NCI-H1105 treated with DMSO at 0.1 percent for 48 hours (cell line): ENCODE measurements at places on chromosomes 7 and 10.

- DNase-seq = peak; percentile 37
Measured at GRCh38 chr10:101031796-101032636, 982 bp downstream of the SFXN3 start.

- DNase-seq = no peak
Measured at GRCh38 chr7:109579901-109580300, 1010.2 kb downstream of the DNAJB9 start.

- DNase-seq = no peak
Measured at GRCh38 chr10:71501402-71501801, 104.7 kb downstream of the CDH23 start.

DNA sequence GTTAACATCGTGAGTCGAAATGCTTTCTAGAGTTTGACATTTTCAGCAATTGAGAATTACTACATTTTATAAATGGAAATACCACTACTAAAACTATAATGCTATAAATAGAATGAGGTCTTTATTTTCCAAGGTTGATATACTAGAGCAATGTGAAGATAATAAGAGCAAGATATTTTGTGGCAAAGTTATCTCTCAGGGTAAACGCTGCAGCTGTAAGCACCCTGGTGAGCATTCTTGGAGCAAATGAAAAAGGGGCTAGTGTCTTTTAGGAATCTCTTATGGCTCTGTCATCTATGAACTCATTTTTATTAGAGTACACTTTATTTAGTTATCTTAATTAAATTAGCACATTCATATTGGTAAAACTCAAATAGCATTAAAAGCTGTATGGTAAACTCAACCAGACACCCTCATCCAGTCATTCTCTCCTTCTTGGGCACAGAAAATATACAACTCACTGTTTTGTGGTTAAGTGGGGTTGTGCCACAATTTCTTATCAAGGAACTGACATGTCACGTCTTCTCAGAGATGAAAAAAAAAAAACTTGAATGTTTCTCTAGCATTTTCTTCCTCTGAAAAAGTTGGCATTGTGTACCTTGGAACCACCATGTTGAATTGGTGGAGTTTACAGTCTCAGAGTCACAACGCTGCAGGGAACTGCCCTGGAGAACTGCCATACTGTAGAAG, 289.5 kb upstream of the PFKP start:
- DNase-seq = no peak

DNA sequence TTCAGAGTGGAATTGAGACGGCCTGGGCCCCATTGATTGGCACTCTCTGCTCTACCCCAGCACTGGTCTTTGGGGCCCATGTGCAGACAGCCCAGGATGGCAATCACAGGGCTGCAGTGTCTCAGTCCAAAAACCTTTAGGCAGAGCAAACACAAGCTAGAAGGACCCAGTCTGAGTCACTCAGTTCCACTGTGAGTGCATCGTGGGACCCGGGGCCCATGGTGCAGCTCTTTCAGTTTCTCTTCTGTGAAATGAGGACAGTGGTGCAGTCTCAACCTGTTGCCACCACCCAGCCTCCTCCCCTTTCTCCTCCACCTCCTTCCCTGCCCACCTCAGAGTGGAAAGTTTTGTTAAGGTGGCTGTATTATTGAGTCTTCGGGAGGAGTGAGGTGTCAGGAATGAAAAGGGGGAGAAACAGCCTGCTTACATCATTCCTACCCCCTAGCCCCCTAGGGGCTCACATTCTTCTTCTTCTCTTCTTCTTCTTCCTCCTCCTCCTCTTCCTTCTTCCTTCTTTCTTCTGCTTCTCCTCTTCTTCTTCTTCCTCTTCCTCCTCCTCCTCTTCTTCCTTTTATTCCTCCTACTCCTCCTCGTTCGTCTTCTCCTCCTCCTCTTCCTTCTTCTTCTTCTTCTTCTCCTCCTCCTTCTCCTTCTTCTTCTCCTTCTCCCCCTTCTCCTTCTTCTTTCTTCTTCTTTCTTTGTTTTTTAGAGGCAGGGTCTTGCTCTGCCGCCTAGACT, 19.5 kb upstream of the CARD11 start:
- DNase-seq = no peak

DNA sequence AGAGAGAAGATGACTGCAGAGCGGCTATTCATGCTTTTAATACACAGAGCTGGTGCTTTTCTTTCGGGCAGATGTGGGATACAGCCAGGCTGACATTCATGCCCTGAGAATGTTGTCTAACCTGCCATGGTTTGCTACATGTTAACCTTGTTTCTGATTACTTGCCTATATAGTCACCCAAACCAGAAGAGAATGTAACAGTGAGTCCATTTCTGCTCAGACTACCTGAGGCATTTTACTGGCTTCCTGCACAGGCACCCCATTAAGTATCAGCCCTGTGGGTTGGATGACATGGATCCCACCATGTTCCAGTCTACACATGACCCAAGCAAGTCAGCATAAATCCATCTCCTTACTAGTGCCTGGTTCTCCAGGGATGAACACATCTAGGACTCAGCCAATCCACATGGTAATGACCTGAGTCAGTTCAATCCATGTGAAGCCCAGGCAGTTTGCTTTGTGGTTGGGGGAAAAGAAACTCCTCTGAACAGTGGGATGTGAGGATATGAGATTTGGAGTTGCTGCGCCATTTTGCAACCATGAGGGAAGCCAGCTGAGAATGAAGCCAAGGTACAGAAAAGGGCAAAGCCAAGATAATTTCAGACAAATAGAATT, 55.7 kb upstream of the MKX start:
- no peak for DNase-seq

GRCh38 chr7:131637859-131638258, 81.4 kb upstream of the PODXL start:
- no peak for DNase-seq

DNA sequence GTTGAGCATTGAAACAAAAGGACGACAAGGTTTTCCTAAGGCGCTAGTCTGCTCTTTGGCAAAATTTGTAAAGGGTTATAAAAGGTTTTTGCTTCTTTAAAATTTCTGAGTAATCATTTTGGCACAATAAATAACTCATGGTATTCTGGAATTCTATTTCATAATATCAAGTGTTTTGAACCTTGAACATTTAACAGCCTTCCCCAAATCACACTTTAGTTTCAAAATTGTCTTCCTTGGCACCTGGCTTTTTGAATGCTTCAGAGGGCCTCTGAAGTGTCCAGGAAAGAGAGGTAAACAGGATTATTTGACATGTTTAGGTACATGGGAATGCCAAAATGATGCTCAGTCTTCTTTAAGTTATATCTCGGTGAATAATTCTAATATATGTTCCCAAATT, 220.8 kb downstream of the PHF14 start:
- no peak for DNase-seq

GRCh38 chr7:106283501-106283830, 1.3 kb downstream of the NAMPT start:
- DNase-seq = no peak

GRCh38 chr10:128575761-128576160, 449.5 kb upstream of the MKI67 start:
- DNase-seq = no peak

DNA sequence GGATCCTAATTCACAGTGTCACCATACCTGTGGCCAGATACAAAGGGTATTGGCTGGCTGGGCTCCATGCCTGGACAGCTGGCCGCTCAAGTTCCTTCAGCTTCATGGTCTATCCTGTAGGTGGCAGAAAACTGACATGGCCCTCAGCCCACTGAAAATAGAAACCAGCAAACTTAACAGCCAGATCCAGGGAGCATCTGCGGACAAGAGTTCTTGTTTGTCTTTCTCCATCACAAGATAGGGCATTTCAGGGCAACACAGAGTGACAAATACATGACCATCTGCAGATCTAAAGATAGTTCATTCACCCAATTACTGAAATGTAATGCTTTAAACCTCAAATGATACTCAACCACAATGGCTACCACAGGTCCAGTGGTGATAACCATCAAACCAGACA, 2.8 kb downstream of the SEC31B start:
- DNase-seq = no peak

DNA sequence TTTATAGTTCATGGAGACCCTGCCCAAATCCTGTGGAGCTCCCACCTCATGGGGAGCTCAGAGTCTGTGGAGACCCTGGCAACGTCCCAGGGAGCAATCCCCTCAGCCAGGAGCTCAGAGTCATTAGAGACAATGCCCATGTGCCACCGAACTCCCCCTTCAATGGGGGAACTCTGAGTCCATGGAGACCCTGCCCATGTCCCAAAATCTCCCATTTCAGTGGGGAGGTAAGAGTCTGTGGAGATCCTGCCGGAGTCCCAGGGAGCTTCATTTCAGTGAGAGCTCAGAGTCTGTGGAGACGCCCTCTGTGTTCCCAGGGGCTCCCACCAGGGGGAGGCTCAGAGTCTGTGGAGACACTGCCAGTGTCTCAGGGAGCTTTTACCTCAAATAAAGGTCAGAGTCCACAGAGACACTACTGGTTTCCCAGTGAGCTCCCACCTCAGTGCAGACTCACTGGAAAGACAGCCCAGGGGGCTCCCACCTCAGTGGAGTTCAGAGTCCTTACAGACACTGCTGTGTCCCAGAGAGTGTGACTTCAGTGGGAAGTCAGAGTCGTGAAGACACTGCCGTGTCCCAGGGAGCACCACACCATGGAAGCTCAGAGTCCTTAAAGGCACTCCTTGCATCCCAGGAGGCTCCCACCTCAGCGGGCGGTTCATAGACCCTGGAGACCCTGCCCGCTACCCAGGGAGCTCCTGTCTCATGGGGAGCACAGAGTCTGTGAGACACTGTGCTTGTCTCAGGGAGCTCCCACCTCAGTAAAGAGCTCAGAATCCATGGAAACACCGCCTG, 5.0 kb downstream of the MYO1G start:
- no peak for DNase-seq

- DNase-seq = no peak
Measured at GRCh38 chr7:107826451-107826850, 23.4 kb upstream of the SLC26A3 start.

DNA sequence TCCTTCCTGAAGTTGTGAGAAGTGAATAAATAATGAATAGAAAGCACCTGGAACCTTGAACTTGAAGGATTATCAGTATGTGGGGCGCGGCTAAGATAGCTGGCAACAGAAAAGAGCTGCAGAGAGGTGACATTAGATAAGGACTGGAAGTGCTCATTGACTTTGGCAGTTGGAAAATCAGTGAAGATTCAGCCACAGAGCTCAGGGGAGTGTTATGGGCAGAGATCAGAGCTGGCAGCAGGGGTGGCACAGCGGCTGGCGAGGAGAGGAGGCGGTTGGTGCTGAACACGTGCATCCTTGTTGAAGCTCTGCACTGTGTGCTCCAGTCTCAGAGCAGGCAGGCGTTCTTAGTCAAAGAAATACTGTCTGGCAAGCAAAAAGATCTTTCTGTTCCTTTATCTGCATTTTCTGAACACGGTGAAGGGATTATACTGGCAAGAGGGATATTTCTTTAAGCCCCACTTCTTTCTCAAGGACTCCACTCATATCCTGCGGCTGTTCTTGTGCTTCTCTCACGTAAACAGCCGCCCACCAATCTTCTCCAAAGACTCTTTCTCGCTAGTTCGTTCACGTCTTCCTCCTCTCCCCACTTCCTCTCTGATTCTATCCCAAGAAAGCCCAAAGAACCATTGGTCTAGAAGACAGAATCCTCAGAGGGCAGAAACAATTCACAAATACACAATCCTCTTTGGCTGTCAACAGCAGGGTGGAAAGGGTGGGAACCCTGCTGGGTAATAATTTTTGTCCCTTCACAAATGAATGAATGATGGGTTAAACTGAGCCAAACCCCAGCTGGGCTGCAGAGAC, 38.6 kb upstream of the ADD3 start:
- no peak for DNase-seq

GRCh38 chr7:70421319-70421718, 710.6 kb upstream of the GALNT17 start:
- no peak for DNase-seq

DNA sequence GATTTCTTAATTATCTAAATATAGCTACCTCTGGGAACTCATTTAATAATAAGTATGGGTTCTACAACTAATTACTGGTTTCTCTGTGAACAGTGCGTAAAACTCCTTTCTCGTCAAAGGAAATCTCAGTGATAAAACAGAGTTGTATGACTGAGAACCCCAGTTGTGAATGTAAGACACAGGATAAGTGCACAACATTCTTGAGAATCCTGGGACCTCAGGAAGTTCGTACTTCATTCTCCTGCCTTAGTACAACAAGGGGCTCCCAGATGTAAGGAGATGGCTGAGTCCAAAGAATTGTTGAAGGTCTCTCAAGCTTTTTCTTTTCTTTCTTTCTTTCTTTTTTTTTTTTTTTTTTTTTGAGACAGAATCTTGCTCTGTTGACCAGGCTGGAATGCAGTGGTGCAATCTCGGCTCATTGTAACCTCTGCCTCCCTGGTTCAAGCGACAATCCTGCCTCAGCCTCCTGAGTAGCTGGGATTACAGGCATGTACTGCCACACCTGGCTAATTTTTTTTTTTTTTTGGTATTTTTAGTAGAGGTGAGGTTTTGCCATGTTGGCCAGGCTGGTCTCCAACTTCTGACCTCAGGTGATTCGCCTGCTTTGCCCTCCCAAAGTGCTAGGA, 12.5 kb downstream of the DENND10 start:
- no peak for DNase-seq

DNA sequence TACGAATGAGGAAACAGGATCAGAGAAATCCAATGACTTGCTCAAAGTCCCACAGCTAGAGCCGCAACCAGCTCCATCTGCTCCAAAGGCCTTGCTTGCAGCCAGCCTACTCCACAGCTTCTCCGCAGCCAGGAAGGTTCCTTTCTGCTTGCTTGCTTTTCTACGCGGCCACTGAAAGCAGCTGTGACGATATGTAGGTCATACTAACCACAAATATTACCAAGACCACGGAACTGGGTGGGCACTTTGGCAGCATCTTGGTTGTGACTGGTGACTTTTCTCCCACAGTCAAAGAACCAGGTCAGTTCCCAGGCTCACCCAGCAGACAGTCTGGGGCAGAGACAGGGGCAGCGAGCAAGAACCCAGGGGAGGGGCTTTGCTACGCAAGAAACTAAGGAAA, 86.4 kb downstream of the FAM53B start:
- no peak for DNase-seq

GRCh38 chr10:620417-620816, 69.1 kb downstream of the DIP2C start:
- no peak for DNase-seq

GRCh38 chr7:70321016-70321590, 722.8 kb downstream of the AUTS2 start:
- DNase-seq = no peak

DNA sequence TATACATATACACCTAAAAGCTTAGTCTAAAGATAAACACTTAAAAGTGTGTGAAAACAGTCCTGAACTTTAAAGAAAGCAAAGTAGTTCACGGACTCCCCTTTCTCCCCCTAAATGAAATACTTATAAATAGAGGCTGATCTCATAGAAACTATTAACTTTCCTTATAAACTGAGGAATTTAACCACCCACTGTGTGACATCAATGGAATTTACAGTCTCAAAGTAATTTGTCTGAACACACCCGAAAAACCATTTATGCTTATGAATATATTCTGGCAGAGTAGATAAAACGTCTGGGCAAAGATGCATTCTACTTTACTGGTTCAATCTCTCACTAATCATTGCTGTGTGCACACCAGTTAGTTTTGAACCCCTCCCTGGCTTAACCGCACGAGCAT, 181.8 kb upstream of the DGKB start:
- DNase-seq = no peak
